Epithelial cell of prostate (primary cell): ENCODE measurements at places on chromosomes 13 and 19.

DNA sequence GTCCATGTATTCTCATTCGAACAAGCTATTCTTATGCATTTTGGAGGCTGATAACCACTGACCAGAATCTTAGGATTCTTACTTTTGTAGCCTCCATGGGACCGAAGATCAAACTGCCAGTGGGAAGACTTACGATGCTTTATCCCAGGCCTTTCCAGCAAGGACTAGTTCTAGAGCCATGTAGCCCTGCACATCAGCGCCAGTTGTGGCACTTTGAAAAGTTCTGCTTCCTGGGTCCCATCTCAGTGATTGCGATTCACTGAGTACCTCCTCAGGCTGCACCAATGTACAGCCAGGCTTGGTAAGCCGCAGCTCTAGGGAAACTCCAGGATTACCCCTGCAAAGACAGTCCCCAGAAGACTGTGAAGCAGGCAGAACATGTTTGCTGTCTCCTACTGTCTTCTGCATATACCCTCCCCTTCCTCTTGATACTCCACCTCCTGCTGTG is 18.9 kb upstream of the ENOX1 start:
- no peak for DNase-seq

DNA sequence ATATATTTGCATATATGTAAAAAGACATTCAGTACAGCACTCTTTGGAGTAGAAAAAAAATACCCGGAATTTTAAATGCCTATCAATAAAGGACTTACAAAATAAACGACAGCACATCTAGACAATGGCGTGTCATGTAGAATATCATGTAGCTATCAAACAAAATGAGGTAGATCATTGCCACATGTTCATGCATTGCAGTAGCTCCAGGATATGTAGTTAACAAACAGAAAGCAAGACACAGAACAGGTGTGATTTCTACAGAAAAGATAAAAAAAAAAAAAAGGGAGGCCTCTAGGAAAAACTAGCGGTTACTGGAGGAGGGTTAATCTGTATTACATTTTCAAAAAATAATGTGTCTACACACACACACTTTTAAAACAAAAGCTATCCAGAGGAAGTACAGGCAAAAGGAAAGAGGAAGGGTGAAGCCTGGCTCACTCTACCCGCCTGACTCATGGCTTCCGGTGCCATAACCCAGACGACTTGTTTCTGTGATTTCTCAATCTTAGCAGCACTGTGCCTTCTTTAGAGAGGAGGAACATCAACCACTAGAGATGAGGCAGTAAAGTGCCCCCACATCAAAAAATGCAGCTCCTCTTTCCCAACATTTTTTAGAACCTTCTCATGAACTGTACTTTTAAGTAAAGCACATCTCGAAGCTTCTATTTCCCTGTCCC is 6.9 kb downstream of the KCTD12 start:
- DNase-seq = no peak

DNA sequence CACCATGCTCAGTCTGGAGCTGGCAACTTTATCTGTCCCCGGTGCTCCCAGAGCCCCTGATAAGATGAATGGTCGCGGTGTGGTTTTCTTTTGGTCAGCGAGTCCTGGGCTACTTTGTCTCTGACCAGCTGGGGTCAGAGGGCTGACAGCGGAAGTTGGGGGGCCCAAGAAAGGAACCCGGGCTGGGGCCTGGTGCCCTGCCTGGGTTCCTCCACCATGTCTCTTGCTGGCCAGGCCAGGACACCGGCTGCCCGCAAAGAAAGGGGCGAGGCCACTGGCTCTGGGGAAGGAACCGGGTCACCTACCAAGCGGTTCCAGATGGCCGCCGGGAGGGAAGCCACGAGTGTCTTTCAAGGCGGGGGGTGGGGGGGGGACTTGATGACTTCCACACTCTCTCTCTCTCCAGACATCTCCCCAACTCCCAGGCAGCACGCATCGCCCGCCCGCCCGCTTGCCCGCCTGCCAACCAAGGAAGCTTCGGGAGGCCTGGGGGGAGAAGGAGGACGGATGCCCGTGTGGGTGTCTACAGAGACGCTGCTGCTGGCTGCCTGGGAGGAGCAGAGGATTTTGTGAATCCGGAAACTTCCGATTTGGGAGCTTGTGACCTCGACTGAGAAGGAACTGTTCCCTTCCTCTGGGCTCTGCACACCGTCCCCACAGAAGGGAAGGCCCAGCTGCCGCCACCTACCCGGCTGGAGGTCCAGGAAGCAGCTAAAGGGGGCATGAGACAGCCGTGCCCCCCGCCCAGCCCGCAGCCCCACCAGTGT is 1.1 kb downstream of the PIP5K1C start:
- no peak for DNase-seq

GRCh38 chr19:10334588-10335351 is 1.4 kb upstream of the RAVER1 start:
- peak; percentile 46 for DNase-seq

- DNase-seq = peak; percentile 58
Observed at GRCh38 chr13:42762251-42762650, 19.1 kb upstream of the FAM216B start.

DNA sequence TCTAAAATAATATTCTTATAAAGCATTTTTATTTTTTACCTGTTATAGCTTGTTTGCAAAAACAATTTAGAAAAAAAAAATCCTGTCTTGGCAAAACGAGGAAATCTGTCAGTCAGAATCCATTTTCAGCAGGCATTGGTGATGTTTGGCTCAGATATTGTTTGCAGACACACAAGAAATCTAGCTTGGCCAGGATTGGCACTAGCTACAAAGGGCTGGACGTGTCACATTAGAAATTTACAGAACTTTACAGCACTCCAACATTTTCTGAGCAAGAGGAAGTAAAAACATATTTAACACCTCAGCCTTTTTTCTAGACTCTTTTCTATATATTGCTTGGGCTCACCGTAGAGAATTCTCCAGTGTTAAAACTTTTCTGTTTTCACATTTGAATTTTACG is 9.9 kb downstream of the ZNF91 start:
- DNase-seq = no peak

- no peak for DNase-seq
Observed at GRCh38 chr19:50794074-50794875, 4.1 kb downstream of the ACP4 start.

DNA sequence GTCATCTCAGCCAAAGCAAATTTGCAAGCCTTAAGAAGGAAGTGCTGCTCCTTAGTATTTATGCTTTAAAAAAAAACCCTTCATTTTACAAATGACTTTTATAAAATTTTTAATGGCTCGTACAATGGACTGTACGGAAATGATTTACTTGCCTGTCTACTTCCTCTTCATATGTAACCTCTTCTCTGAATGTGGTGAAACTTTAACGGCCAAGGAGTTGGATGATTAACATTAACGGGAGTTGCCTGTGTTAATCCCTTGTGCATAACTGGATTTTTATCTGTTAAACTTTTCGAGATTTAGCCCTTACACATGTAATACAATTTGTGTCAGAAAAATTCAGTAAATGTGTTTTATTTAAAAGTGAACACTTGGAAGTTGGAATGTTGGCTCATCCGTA is 429.4 kb downstream of the TBC1D4 start:
- no peak for DNase-seq

- no peak for DNase-seq
Observed at GRCh38 chr19:33715462-33715861, 81.2 kb upstream of the KCTD15 start.

DNA sequence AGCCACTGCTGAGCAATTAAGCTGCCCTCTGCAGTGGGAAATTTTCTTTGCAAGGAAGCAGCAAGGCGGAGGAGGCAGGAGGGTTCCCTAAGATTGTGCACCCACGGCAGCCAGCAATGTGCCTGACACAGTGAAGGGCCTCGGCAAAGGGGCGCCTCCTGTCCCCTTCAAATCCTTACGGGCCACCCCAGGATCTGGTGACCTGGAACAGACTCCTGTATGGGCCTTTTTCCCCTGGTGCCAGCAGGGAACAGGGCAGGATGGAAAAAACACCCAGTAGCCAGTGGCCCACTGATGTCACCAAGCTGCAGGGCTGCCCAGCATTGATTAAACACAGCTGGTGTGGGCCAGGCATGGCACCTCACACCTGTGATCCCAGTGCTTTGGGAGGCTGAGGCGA is 86.7 kb downstream of the GNG7 start:
- no peak for DNase-seq

- DNase-seq = no peak
Observed at GRCh38 chr19:2394442-2395292, 32.7 kb downstream of the TIMM13 start.

- no peak for DNase-seq
Observed at GRCh38 chr13:114212158-114212495, 22.6 kb upstream of the CDC16 start.

GRCh38 chr19:30521937-30522336 is 149.8 kb downstream of the ZNF536 start:
- DNase-seq = no peak

- no peak for DNase-seq
Observed at GRCh38 chr19:55115446-55116065, 1.9 kb downstream of the PPP1R12C start.

GRCh38 chr19:3359919-3360420 is 6.4 kb upstream of the NFIC start:
- DNase-seq = no peak

- no peak for DNase-seq
Observed at GRCh38 chr13:21075379-21076249, 14.2 kb upstream of the LATS2 start.

- no peak for DNase-seq
Observed at GRCh38 chr19:33186431-33187182, 7.5 kb upstream of the LRP3 start.

DNA sequence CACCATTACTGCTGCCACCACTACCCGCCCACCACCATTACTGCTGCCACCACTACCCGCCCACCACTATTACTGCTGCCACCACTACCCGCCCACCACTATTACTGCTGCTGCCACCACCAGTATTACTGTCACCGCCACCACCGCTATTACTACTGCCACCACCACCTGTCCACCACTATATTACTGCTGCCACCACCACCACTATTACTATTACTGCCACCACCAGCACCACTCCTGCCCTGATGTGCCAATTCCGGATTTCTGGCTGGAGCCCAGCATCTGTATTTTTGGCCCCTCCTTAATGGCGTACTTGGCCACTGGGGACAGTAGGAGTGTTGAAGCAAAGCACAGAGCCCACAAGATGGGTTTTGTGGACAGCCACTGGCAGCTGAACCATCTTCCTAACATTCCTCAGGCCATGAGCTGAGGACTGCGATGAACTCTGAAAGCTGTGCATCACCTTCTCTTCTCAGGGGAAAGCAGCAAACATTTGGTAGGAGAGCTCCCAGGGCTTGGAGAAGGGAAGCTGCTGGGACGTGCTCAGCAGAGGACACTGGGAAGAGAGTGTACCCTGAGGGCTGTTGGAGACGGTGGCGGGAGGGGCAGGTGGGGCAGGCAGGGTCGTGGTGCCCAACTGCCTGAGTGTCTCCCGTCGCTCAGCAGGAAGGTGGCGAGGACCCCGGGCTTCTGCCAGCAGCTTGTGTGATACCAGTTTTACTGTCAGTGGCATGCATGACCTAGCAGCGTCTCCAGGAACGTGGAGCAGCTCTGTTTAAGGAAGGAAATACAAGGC is 23.0 kb downstream of the CUL4A start:
- no peak for DNase-seq

DNA sequence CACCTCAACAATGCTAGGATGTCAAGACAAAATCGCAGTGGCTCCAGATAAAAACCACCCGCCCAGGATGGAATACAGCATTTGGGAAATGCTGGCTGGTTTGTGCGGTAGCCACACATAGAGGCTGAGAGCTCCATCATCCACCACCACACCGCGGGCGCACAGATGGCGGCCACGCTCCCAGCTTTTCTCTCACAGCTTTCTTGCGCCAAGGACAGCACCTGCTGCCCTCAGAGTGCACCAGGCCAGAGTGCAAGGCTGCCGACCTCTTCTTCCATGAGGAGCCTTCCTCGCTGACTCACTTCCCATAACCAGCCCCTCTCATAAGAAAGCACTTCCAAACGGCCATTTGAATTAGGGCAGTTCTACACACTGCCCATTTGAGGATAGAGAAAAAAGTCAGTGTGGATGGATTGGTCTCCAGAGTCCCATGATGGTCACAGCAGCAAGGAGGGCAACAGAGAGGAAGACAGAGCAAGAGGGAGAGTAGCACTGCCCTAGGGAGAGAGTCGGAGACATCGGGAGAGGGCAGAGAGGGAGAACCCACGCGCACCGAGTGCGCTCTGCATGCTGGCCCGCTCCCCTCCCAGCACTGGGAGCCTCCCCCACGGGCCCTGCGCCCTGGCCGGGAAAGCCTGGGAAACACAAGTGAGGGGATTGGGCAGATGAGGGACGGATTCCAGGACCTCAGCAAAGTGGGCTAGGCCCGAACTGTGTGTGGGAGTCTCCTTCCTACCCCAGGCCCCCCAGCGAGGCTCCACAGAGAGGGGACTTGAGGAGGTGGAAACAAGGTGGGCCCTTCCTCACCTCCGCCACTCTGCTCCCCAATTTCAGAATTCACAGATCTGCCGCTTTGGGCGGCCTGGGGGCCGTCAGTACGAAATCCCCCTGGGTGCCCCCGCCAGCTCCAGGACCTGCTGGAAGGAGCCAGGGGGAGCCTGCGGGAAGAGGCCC is 156.9 kb downstream of the USP12 start:
- no peak for DNase-seq

- peak; percentile 1 for DNase-seq
Observed at GRCh38 chr13:19713186-19713965, 69.4 kb downstream of the PSPC1 start.

GRCh38 chr19:58555920-58556621 is 1.2 kb upstream of the CHMP2A start:
- no peak for DNase-seq

DNA sequence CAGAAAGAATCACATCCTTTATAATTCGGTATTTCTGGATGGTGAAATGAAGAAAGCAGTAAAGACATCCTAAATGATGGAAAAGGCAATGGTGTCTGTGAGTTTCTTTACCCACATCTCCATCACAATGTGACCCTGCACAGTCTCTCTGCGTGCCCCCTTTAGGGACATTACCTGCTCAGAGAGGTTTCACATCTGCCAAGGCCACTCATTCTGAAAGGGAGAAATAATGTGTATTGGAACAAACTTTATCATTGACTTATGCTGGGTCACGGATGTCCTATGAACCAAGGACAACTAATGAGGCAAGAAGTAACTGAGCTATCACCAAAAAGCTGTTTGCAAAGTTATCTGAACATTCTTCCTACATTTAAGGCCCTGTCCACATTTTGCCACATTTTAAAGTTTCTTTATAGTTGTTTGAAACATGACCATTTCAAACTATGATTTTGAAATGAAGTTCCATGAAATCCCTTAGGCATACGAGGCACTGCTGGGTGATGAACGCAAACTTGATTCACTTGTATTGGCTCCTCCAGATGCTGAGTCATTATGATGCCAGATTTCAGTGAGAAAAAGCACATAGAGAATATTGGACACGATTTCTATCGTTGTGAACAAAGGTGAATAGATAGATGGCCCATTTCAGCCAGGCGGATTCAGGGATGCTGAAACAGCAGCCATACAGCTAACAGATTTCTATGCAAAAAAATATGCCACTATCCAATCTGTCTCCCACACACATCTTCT is 63.5 kb upstream of the HMGB1 start:
- no peak for DNase-seq
